Hematopoietic multipotent progenitor cell treated with erythropoietin and hydrocortisone succinate and interleukin-3 and kit ligand, for 6 days (in vitro differentiated cells): ENCODE measurements at places on chromosomes 3 and 15.

GRCh38 chr15:78564743-78565096, 600 bp upstream of the CHRNA5 start:
- DNase-seq, result no peak

GRCh38 chr3:169085827-169086226, 577.7 kb downstream of the MECOM start:
- DNase-seq, result no peak

GRCh38 chr15:35309886-35310285, 224.8 kb upstream of the NANOGP8 start:
- no peak for DNase-seq

DNA sequence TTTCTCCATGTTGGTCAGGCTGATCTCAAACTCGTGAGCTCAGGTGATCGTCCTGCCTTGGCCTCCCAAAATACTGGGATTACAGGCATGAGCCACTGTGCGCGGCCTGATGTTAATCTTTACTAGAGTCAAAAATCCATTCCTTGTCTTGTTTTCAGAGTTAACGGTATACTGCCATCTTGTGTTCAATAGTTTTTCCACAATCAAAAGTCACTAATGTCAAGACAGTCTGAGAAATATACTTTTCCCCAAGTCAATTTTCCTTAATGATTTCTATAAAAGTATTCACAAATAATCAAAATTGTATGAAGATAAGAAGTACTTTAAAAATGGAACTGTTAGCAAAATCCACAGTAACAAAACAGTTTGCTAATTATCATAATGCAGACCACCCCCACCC, 8.5 kb downstream of the CRBN start:
- DNase-seq, result peak; percentile 77

DNA sequence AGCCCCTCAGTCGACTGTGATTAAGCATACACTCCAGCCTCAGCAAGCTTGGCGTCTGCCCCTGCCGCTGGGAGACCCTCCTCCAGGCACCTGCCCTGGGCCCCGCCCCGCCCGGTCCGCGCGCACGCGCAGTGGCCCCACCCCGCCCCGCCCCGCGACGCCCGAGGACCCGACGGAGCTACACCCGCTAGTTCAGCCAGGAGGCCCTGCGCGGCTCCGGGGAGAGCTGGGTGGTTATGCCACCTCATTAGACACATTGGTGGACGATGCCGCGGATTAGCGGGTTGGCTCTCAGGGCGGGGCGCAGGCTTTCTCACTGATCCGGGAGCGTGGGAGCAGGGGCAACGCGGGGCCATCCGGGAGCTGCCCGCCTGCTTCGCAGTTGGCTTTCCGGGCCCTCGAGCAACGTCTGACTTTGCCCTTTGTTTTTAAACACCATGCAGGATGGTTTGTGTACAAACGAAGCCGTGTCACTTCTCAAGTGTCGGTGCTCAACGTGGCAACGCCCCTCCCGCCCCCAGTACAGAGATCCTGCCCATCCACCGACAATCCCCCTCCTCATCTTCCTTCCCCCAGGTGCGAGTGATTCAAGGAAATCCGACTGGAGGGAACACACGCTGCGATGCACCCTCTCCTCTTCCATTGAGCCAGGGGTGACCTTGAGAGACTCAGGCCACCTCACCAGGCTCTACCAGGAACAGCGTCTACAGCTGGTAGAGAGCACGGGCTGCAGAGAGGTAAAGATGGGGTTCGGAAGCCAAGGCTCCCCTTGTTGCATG, 109.3 kb downstream of the SHQ1 start:
- DNase-seq, result peak; percentile 76

GRCh38 chr3:138371070-138371965, 22.9 kb downstream of the MRAS start:
- peak; percentile 52 for DNase-seq

GRCh38 chr3:71505767-71506350, 77.7 kb downstream of the FOXP1 start:
- no peak for DNase-seq

- no peak for DNase-seq
Observed at GRCh38 chr15:42153874-42154211, 2.6 kb downstream of the PLA2G4F start.

GRCh38 chr3:64806668-64807605, 119.1 kb upstream of the ADAMTS9 start:
- no peak for DNase-seq

DNA sequence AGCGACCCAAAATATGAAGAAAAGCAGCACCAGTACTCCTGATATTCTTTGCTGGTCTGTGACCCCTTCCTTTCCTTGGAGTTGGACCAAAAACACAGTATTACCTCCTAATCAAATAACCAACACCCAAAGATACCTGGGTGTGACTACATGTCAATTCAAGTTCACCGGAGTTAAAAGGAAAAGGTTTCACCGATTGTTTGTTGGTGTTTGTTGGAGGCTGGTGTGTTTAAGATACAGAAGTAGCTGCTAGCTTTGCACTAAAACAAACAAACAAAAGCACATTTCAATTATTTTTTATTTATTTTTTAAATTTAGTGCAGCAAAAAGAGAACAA, 81.5 kb downstream of the MYO1E start:
- no peak for DNase-seq

DNA sequence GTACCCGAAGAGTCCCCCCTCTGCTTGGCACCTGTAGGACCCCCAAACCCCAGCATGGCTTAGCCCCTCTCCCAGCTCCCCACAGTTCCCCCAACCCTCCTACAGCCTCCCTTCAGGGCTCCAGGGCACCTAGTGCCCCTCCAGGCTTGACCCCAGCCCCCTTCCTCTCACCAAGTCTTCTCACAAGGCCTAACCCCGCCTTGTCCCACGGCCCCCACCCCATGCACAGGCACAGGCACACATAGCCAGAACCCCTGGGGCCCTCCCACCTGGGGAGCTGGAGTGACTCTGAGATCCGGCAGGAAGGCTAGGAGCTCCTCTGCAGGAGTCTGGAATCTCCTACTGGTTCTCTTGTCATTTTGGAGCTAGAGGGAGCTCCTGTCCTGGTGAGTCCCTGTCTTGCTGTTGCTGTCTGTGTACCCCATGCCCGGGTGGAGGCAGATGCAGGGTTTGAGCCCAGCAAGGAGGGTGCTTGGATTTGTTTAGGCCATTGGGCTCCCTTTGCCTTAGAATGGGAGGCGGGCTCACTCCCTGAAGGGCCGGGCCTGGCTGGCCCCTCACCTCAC, 39.6 kb downstream of the KLF13 start:
- peak; percentile 45 for DNase-seq

DNA sequence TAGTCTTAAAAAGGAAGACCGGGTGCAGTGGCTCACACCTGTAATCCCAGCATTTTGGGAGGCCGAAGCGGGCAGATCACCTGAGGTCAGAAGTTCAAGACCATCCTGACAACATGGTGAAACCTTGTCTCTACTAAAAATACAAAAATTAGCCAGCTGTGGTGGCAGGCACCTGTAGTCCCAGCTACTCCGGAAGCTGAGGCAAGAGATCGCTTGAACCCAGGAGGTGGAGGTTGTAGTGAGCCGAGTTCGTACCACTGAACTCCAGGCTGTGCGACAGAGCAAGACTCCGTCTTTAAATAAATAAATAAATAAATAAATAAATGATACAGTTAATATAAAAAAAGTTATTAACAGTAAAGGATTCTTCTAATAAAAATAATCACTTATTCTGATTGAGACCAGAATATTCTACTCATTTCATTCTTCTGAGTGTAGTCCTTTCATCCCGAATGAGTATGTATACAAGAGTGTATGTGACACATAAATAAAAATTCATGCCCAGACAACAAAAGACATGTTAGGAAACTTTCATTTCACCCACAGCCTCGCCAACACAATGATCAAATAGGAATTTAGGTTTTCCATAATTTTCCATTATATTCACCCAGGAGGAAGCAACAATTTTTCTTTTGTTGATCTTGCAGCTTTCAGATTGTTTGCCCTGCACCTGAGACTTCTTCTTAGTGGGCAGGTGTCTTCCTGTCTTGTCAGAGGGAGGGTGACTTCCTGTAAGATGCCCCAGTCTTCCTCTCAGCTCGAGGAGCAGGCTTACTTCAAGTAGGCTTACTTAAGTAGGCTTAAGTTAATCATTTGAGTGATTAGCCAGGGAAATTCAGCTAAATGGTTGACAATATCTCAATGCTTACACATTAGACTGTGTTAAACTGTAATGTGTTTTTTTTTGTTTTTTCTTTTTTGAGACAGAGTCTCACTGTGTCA, 7.8 kb upstream of the NUP210 start:
- DNase-seq, result no peak

DNA sequence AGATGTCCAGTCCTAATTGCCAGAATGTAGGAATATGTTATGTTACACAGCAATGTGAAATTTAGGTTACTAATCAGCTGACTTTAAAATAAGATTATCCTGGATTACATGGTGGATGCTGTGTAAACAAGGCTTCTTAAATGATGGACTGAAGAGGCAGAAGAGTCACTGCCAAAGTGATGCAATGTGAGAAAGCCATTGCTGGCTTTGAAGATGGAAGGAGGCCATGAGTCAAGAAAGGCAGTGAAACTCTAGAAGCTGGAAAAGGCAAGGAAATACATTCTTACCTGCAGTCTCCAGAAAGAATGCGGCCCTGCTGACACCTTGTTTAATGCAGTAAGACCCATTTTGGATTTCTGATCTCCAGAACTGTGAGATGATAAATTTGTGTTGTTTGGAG, 179.1 kb upstream of the ZPLD1 start:
- no peak for DNase-seq

GRCh38 chr3:126720596-126720995, 16.6 kb downstream of the CHCHD6 start:
- no peak for DNase-seq

GRCh38 chr15:90697175-90697574, 20.0 kb upstream of the BLM start:
- no peak for DNase-seq

GRCh38 chr3:69088063-69088462, 3.3 kb downstream of the ARL6IP5 start:
- DNase-seq, result peak; percentile 8

DNA sequence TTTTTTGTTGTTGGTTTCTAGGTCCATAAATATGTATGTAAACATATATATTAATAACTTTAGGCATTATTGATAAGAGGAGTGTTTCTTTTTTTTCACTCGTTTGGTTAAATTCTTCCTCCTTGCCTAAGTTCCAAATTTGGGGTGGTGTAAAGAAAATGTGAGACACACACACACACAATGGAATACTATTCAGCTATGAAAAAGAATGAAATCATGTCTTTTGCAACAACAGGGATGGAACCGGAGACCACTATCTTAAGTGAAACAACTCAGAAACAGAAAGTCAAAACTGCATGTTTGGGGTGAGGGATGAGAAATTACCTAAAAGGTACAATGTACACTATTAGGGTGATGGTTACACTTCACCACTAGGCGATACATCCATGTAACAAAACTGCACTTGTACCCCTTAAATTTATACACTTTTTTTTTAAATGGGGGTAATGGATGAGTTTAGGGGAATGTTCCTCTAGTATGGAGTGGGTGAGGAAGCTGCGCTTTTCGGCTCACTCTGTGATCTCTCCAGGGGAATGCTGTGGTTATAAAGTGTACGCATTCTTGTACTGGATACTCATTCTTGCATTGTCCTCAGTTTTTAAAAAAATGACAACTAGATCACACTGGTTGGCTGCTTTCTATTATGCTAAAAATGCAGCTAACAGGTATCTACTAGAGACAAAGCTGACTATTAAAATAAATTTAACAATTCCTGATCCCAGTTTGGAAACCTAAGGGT, 50.8 kb upstream of the PPARG start:
- DNase-seq, result no peak

DNA sequence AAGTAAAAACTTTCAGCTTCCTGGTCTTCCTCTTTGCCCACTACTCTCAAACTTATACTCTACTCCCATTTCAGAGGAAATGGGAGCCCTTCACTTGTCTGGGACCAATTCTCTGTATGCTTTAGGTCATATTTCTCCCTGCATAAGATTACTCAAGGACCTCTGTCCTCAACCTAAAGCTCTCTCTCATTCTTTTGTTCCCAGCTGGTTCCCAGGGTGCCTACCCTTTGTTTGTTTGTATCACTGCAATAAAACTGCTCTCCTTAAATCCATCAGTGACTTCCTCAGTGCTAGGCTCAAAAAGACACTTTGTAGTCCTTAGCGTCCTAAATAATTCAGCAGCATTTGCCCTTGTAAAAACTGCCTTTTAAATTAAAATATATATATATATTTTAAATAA, 2.9 kb downstream of the NGRN start:
- no peak for DNase-seq

DNA sequence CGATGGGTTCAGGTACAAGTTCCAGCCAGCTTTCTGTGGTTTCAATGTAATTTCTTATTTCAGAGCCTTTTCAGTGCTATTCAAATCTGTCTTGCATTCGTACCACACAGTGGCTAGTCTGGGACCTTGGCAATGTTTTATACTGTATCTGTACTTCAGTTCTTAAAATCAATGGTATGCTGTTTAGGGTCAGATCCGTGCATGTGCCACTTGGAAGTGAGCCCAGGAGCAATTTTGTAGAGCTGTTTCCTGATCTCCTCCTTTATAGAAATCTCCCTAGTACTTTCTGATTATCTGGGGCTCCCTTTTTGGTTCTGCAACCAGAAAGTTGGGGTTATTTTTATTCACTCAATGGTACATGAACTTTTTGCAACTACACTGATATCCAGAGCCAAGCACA, 59.5 kb upstream of the NDUFB4 start:
- no peak for DNase-seq

DNA sequence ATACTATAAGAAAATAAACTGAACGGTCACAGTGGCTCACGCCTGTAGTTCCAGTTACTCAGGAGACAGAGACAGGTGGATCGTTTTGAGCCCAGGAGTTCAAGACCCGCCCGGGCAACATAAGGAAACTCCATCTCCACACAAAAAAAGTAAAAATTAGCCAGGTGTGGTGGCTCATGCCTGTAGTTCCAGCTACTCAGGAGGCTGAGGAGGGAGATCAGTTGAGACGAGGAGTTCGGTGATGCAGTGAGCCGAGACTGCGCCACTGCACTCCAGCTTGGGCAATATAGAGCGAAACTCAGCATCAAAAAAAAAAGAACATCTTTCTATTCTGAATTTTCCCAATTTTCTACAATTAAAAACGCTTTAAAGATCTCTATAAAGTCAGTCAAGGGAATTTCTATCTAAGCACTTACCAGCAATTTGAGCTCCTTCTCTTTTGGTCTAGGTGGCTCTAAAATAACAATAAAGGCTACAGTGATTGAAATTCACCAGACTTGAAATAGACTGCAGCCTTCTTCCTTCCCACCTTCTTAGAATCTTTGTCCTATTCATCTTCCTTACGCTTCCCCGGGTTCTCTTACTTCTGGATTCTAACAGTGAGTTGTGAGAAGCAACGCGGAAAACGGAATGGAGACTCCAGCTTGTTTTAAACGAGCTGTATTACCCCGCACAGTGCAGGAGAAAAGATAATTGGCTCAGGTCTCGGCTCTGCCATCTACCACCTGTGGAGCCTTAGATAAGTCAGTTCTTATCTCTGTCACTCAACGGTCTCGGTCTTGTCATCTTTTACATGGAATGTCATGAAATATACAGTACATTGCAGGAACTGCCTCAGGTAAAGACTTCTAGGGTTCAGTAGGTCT, 812 bp upstream of the SEC62 start:
- DNase-seq, result no peak

DNA sequence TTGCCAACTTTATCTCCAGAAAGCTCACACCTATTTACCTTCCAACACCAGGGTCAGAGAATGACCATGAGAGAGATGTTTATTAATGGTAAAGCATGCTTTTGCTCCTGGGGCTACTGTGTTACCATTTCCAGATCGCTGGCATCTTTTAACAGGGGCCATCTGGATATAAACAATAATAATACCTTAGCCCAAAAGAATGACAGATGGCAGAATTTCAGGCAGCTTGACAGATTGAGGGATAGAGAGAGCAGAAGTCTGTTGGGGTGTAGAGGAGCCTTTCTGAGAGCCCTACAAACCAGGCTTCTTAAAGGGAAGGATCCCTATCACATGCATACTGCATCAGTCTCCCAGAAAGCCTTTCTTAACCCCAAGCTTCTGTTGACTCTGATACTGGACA, 17.7 kb downstream of the RBP1 start:
- DNase-seq, result no peak
